ENCODE measurements at places on chromosomes 7 and 10.

GRCh38 chr7:40808378-40808942, 673.7 kb downstream of the SUGCT start:
- DNase-seq = no peak

GRCh38 chr10:75234017-75234682, 1.6 kb downstream of the COMTD1 start:
- DNase-seq = peak; percentile 99

DNA sequence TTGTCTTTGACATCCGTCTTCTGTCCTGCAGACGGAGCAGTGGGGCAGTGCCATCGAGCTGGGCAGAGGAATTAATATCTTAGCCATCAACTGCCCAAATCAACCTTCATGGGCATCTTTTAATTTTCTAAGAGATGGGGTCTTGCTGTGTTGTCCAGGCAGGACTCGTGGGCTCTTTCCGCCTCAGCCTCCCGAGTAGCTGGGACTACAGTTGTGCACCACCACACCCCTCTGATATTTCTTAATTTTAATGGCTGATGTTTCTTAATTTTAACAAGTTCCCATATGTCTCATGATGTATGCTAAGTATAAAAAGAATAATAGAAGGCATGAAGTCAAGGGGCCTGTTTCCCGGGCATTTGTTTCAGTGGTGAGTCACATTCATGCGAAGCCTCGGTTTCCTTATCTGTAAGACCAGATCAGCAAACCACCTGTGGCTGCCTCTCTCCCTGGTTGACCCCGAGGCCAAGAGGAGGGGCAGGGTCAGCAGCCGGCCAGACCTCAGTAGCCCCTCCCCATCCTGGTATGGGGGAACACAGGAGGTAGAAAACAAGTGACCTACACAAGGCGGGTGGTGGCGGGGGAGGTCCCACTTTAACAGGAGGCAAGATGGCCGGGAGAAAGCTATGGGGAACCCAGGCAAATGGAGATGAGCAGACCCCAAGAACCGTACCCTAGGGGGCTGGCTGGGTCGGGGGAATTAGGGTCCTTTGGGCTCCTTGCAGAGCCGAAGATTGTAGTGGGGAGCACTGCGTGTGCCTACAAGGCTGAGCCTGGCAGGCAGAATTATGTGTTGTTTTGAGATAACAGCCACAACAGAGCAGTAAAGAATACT, 85.5 kb downstream of the CUX1 start:
- no peak for DNase-seq

GRCh38 chr7:158672975-158673374, 31.6 kb downstream of the NCAPG2 start:
- DNase-seq = no peak

- DNase-seq = no peak
These were observed 50.5 kb downstream of the PNLIPRP3 start for GRCh38 chr10:116477986-116478664.

DNA sequence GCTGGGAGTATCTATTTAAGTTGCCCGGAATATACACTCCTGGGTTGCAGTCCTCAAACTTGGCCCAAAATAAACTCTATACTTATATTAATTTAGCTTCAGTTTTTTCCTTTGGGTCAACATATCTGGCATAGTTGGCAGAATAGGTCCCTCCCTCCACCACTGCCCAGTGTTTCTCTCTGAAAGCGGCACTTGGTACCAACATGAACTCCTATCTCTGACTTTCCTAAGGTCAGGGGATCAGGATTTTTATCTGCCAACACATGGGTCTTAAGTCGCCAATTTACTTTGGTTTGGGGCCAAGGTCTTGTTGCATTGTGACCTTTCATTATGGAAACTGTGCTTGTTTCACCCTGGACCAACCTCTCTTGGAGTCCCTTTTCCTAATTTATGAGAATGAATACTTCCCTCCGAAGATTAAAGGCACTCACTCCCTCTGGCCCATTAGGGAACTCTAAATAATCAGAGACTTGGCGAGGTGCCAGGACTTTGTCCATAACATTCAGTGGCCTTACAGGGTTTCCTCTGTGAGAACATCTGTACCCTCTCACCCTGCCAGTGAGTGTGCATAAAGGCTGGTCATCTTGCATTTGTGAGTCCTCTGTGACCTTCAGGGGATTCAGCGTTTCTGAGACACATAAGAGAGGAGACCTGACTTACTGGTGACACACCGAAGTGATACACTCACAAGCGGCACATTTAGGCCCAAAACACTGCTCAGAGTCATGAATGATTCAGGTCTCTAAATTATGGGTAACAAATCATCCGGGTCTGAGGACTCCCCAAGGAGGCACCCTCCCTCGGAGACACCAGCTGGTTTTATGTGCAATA, 19.7 kb upstream of the FKBP9 start:
- no peak for DNase-seq

DNA sequence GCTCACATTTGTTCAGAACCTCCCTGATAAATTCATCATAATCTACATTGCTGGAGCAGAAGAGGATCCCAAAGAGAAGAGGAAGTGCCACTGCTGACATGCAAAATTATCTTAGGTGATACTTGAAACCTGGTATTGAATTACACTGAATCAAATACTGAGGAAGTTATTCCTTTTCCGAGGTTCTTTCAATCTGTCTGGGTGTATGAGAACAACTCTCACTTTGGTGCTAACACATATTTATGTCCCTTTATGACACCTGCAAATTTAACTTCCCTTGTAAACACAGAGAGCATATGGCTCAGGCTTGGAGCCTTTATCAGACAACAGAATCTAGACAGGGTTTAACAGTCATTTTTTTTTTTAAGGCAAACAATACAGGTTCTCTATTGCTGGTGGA, 131.4 kb downstream of the SRPK2 start:
- DNase-seq = no peak

DNA sequence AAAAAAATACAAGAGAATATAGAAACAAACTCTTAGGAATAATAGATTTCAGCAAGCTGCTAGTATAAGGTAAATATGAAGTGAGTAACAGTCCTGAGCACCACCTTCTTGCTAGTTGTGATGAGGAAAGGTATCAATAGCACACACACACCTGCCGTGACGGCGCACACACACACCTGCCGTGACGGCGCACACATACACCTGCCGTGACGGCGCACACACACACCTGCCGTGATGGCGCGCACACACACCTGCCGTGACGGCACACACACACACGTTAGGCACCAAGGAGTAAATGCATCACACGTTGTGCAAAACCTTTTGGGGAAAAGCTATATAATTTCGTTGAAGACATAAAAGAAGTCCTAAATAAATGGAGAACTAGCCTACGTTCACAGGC, 4.7 kb upstream of the JAKMIP3 start:
- no peak for DNase-seq

DNA sequence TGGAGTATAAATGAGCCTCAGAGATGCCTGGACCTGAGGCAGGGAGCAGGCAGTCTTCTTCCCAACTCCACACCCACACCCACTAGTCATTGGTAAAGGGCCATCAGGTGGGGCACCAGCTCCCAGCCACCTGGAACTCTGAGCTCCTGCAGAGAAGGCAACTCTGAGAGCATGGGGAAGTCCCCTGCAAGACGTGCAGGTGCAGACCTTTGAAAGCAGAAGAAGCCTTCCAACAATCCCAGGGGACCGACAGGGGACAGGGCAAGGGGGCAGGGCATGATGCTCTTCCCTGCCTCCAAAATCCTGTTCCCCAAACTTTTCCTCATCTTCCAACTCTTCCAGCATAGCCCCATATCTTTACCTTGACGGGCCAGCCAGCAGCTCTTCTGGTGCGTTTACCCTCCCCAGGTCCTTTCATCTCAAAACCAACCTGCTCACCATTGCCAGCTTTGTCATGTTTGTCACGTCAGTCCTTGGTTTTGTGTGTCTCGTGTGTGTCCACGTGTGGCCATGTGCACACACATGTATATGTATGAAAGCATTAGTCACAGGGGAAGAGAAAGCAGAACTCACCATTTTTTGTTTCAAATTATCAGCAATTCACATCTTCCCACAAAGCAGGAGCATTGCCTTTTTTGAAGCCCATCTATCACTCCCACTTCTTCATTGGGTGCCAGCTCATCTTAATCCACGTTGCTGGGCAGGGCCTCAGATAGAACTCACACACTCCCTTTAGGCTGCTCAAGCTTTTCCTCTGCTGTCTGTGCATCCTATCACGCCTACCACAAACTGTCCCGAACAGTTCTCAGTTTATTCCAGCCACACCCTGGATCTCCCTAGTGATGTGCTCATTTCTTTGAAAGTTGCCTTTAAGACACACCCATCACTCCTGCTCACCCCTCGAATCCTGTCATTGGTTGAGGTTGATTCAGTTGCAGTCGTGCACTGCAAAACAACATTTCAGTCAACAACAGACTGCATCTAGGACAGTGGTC, 41.0 kb upstream of the AMPH start:
- DNase-seq = no peak

GRCh38 chr7:81641873-81642272, 128.0 kb downstream of the HGF start:
- DNase-seq = no peak

- DNase-seq = no peak
These were observed 1.0 kb downstream of the INMT start for GRCh38 chr7:30752979-30753378.

- DNase-seq = no peak
These were observed 623.7 kb downstream of the PARD3 start for GRCh38 chr10:34191406-34191805.

DNA sequence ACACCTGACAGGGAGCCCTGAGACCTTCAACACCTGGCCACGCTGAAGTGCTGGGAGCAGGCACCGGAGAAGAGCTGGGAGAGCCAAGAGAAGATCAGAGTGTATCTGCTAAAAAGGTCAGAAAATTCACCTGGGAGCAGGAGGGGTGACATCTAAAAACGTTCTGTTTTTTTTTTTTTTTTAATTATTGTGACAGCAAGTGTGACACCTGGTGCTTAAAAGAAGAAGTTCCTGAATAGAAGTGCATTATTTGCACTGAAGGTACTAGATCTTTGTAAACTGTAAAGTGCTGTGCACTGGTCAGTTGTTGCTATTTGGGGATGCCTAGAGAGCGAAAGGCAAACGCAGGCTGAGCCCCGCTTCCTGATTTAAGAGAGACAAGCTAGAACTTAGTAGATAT, 422.0 kb downstream of the PLXNA4 start:
- DNase-seq = no peak

- no peak for DNase-seq
These were observed 18.0 kb upstream of the SFR1 start for GRCh38 chr10:104103956-104104355.

- DNase-seq = no peak
These were observed 22.6 kb downstream of the PNPLA8 start for GRCh38 chr7:108503112-108504026.

- DNase-seq = no peak
These were observed 81.9 kb upstream of the C1GALT1 start for GRCh38 chr7:7100432-7100849.

GRCh38 chr7:23852988-23853387, 143.0 kb downstream of the STK31 start:
- no peak for DNase-seq

DNA sequence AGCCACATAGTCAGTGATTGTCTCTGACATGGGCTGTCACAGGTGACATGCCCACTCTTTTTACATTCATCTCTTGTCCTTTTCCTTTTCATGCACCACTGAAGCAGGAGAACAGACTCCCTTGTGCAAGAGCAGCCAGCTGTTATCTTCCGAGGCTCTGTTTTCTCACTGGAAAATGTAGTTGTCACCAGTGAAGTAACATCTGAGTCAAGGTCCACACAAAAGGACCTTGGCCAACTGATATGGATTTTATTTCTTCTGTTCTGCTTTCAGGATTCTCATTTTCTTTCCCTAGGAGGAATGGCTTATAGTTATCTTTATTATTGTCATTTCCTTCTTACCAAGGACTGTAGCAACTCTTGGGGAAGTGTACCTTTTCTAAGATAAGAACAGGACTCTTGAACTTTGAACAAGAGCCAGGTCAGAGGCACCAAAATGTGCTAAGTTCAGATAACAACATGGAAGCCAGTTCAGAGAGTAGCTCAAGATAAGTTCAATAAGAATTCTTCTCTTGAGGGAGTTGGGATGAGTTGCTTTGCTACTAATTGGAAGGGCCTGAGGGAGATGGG, 22.7 kb downstream of the AVPI1 start:
- no peak for DNase-seq

- DNase-seq = no peak
These were observed 66.7 kb downstream of the HHEX start for GRCh38 chr10:92756201-92757065.

- no peak for DNase-seq
These were observed 9.2 kb downstream of the AQP1 start for GRCh38 chr7:30920584-30921539.

DNA sequence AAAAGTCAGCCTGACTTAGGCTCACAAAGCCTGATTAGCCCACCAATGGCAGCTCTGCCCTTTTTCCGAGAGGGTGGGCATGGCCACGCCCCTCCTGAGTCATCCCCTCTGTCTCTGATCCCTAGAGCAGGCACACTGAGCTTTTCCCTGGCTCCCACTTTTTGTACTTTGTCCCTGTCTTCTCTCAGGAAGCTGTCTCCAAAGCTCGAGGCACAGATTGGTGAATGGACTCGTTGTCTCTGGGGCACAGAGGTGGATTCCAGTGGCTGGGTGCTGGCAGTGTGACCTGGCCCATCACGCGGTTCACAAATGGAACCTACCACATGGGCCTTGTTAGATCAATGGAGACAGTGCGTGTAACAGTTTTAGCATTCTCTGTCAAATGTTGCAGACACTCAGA, 313.5 kb downstream of the WDR37 start:
- DNase-seq = no peak

DNA sequence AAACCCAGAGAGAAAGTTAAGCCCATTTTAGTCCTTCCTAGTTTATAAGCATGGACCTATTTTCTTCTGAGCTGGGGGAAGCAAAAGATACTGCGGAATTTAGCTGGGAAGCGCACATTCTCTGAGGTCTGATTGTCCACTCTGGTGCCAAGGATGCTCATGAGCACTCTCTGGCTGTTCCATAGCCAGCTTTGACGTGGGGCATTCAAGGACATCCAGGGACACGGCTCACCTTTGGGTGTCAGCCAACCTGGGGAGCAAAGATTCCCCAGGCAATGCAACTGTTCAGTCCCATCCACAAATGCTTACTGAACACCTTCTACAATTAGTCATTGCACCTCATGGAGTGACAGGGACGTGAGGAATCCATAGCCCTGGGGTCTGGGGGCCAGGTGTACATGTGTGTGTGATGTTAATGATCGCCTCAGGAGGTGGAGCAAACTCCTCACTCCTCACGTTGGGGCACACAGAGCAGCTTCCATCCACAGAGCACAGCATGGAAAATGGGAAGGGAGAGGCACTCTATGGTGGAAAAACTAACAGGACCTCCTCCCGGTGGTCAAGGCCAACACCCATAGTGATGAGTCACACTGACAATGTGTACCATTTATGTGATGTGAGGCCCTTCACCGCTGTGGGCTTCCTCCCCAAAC, 67.5 kb upstream of the IGFBP3 start:
- DNase-seq = no peak

- no peak for DNase-seq
These were observed 831 bp upstream of the PFKP start for GRCh38 chr10:3066317-3067117.

- DNase-seq = no peak
These were observed 35.6 kb upstream of the ATP6V0A4 start for GRCh38 chr7:138833596-138833995.

GRCh38 chr10:17428351-17429097, 25.9 kb downstream of the ST8SIA6 start:
- DNase-seq = peak; percentile 51

Data from stimulated activated CD8-positive, alpha-beta memory T cell treated with anti-CD3 and anti-CD28 coated beads, Interleukin-7, amount 100 ng/mL, for 1 hour (primary cell).